Spleen (tissue), 13 donors: ENCODE measurements at places on chromosomes 7 and 10. TPM values are rescaled to one million over a fixed set of nuclear protein-coding genes. Genes with fewer than 3 reads are reported as not detected.

DNA sequence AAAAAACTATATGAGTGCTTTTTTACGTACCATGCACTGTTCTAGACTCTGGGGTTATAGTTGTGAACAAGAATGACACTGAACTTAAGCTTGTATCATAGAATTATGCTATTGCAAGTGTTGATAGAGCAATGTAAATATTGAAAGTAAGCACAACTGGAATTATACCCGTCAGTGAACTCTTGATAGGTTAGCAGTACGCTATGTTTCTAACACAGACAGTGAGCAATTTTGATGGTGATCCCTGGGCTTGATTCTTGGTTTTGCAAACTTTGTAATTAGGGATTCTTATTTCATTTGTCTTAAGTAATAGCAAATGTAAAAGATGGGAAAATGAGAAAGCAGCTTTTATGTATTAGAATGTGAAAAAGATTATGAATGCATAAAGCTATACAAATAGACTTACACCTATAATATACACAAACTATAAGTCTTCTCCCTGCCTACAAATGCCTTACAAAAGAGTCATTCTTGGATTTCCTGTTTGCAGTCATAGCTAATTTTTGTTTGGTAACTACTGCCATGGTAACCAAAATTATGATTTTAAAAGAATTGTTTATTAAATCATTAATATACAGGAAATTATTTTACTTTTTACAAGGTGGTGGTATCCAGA lies 6.7 kb downstream of the TES start:
- DNase-seq = no peak

- DNase-seq = no peak
Observed at GRCh38 chr10:89427629-89428028, 13.3 kb downstream of the IFIT5 start.

DNA sequence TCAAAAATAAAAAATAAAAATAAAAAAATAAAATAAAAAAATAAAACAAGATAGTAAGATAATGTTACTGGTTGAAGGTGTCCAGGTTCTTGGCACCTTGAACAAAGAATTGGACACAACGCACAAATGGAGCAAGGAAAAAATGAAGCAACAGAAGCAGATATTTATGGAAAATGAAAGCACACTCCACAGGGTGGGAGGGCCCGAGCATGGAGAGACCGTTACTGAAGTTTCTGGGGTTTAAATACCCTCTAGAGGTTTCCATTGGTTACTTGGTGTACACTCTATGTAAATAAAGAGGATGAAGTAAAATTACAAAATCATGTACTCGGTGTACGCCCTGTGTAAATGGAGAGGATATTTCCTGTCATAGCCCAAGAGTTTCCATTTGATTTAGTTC lies 15.7 kb upstream of the PFKP start:
- DNase-seq = no peak

GRCh38 chr10:76902949-76903348 lies 734.7 kb downstream of the KCNMA1 start:
- DNase-seq = no peak

DNA sequence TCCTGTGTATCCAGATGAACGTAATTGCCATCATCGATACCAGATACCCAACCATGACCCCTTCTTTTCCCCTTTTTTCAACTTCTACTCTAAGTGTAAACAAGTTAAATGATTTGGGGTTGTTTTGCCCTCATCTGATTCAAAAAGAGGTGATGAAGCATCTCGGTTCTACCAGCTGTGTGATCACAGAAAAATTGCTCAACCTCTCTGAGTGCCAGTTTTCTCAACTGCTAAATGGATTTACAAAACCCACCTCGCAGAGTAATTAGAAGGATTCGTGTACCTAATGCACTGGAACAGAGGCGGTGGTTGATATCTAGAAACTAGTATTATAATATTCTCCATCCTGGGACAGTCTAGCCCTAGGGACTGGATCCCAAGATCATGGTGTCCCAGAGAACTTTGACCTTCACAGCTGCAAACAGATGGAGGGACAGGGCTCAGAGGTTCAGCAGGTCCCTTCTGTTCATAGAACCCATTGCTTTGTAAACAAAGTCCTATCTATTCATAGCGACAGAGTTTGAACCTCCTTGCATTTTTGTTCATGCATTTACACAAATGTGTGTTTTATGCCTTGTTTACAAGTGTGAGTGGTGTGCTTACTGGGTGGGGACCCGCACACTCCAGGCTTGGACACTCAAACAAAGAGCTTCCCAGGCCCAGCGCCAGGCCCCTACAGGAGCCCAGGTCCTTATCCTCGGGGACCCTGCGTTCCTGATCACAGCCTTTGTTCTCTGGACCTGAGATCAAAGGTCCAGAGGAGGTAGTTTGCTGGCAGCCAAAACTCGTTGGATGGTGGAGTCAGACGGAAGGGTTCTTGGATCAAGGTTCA lies 46.4 kb downstream of the CALML3 start:
- DNase-seq = peak; percentile 43

- no peak for DNase-seq
Observed at GRCh38 chr10:28125701-28126100, 126.8 kb upstream of the ODAD2 start.

DNA sequence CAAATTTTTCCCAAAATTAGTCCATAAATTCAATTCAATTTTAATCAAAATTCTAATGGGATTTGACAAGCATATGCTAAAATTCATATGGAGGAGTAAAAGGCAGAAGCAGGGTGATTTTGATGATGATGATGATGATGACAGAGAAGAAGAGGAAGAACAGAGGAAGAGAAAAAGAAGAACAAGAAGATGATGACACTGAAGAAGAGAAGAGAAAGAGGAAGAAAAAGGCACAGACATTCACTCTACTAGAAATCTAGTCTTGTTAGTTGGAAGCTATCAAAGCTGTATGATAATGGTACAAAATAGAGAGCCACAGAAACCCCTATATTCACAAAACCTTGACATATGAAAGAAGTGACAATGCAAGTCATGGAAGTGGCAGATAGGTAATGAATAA lies 157.9 kb downstream of the ELMO1 start:
- DNase-seq = no peak

MOGAT3 gene
- not detected for total RNA-seq

SH2D4B gene
- not detected for total RNA-seq

SPDYE9 gene
- not detected for total RNA-seq

HACD1 gene
- 4.3 TPM for total RNA-seq

TNRC18 gene
- 65.4 TPM for total RNA-seq
